Testis (tissue), 5 donors: ENCODE measurements at places on chromosomes 12 and 14.

- H3K27ac ChIP-seq = no peak overlapping the region
- H3K36me3 ChIP-seq = no peaks in the 10 kb centered on the region
- H3K27me3 ChIP-seq = no peaks in the 10 kb centered on the region
- peaks cover 6% of the 10 kb centered on the region for H3K4me1 ChIP-seq
- H3K4me3 ChIP-seq = no peak overlapping the region
Measured at GRCh38 chr12:95411057-95411456, 62.9 kb upstream of the METAP2 start.

DNA sequence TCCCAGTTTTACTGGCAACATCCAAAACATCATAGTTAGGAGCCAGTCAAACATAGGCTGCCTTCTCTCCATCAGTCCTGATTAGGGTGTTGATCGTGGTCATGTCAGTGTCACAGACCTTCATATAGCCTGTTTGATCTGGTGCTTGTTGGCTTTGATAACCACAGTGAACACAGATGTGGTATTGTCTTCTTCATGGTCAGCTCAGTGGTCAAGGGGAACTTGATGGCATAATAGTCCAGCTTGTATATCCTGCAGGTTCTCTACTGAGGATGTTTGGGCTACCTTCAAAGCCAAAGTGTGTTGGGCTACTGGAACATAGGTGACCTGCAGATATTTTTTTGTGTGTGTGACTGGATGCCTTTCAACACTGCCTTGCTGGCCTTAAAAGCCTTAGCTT, 21.7 kb downstream of the PRORP start:
- DNase-seq = no peak
- H3K36me3 ChIP-seq = no peaks in the 10 kb centered on the region
- H3K27me3 ChIP-seq = no peaks in the 10 kb centered on the region
- H3K27ac ChIP-seq = no peak overlapping the region

- no peaks in the 10 kb centered on the region for H3K36me3 ChIP-seq
- DNase-seq = no peak
- no peaks in the 10 kb centered on the region for H3K4me1 ChIP-seq
- H3K27ac ChIP-seq = no peak overlapping the region
- no peak overlapping the region for H3K4me3 ChIP-seq
Measured at GRCh38 chr12:116670859-116671258, 67.0 kb downstream of the SPRING1 start.

- H3K4me3 ChIP-seq = no peak overlapping the region
- no peaks in the 10 kb centered on the region for H3K36me3 ChIP-seq
- H3K4me1 ChIP-seq = peaks cover 12% of the 10 kb centered on the region
- no peak for DNase-seq
- no peak overlapping the region for H3K27ac ChIP-seq
- H3K27me3 ChIP-seq = no peaks in the 10 kb centered on the region
Measured at GRCh38 chr14:54348001-54348611, 48.7 kb upstream of the CDKN3 start.

- H3K27ac ChIP-seq = no peak overlapping the region
- H3K36me3 ChIP-seq = no peaks in the 10 kb centered on the region
- DNase-seq = no peak
- no peak overlapping the region for H3K4me3 ChIP-seq
- no peaks in the 10 kb centered on the region for H3K4me1 ChIP-seq
- no peaks in the 10 kb centered on the region for H3K27me3 ChIP-seq
Measured at GRCh38 chr14:26448181-26448855, 149.5 kb downstream of the NOVA1 start.

- H3K4me3 ChIP-seq = no peak overlapping the region
- H3K4me1 ChIP-seq = no peaks in the 10 kb centered on the region
- H3K27me3 ChIP-seq = no peaks in the 10 kb centered on the region
- H3K36me3 ChIP-seq = no peaks in the 10 kb centered on the region
- H3K27ac ChIP-seq = no peak overlapping the region
Measured at GRCh38 chr12:4375449-4375848, 4.1 kb downstream of the FGF23 start.

DNA sequence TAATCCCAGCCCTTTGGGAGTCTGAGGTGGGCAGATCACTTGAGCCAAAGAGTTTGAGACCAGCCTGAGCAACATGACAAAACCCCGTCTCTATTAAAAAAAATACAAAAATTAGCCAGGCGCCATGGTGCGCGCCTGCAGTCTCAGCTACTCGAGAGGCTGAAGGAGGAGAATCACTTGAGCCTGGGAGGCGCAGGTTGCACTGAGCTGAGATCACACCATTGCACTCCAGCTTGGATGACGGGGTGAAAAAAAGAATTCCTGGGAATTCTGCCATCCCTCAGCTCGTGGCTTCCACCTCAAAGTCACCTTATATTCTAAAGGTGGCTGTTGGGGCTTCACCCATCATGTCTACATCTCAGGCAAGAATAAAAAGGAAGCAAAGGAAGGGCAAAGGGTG, 12.9 kb downstream of the BCL2L14 start:
- no peaks in the 10 kb centered on the region for H3K27me3 ChIP-seq
- H3K4me1 ChIP-seq = no peaks in the 10 kb centered on the region
- no peak overlapping the region for H3K4me3 ChIP-seq

GRCh38 chr14:104116756-104117340, 21.5 kb upstream of the KIF26A start:
- no peaks in the 10 kb centered on the region for H3K36me3 ChIP-seq
- H3K27ac ChIP-seq = no peak overlapping the region
- no peak for DNase-seq
- no peaks in the 10 kb centered on the region for H3K27me3 ChIP-seq

DNA sequence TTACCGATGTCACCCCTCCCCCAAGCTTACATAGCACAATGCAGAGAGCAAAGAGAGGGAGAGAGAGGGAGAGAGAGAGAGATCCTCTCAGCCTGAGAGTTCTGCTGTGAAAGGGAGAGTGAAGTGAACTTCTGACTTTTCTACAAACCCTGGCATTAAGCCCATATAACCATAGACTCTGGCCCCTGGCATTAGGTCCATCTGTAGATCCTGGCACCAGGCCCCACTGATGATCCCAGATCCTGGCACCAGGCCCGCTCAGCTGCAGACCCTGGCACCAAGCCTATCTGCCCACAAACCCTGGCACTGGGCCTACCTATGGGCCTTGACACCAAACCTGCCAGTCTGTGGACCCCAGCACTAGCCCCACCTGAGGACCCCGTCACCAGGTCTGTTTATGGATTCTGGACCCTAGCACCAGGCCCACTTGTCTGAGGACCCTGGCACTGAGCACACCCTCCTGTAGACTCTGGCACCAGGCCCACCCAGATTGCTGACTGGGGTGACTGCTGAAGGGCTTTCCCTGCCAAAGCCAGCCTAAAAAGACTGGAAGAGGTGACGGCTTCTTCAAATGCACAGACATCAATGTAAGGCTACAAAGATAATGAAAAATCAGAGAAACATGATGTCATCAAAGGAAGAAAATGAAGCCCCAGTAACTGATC, 14.5 kb upstream of the KRT83 start:
- H3K4me3 ChIP-seq = no peak overlapping the region
- H3K27ac ChIP-seq = no peak overlapping the region
- H3K4me1 ChIP-seq = no peaks in the 10 kb centered on the region
- H3K36me3 ChIP-seq = no peaks in the 10 kb centered on the region
- no peaks in the 10 kb centered on the region for H3K27me3 ChIP-seq

DNA sequence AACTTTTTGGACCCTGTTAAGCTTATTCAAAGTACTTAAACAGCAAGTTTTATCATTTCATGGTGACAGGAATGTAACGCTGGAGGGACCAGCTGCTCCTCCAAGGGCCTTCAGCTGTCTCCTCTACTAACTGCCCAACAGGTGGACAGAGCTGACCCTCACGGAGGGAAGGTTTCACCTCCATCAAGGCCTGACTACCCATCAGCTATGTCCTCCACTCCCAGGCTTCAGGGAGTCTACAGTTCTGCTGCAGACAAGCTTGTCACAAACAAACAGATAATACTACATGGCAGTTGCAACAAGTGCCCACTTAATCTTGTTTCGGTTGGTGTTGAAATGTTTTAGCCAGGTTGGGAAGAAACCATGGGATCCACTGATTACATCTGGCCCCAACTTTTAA, 175.1 kb downstream of the TTC7B start:
- H3K4me1 ChIP-seq = peaks cover 24% of the 10 kb centered on the region
- H3K27ac ChIP-seq = peak overlapping the region; percentile 17
- no peaks in the 10 kb centered on the region for H3K36me3 ChIP-seq
- H3K27me3 ChIP-seq = no peaks in the 10 kb centered on the region
- no peak for DNase-seq

GRCh38 chr12:114248527-114248926, 157.4 kb downstream of the TBX5 start:
- no peaks in the 10 kb centered on the region for H3K36me3 ChIP-seq
- no peaks in the 10 kb centered on the region for H3K4me1 ChIP-seq
- H3K4me3 ChIP-seq = no peak overlapping the region
- no peak for DNase-seq
- no peak overlapping the region for H3K27ac ChIP-seq
- H3K27me3 ChIP-seq = no peaks in the 10 kb centered on the region
